ENCODE measurements at places on chromosomes 7 and 10. TPM values are rescaled to one million over a fixed set of nuclear protein-coding genes. Genes with fewer than 3 reads are reported as not detected.

The CHAT gene
- not detected for total RNA-seq

The SFRP5 gene
- total RNA-seq = not detected

The SMKR1 gene
- not detected for total RNA-seq

The BTBD16 gene
- 0.16 TPM for total RNA-seq

The ZC3HAV1 gene
- total RNA-seq = 21.8 TPM

The TRIM73 gene
- 0.92 TPM for total RNA-seq

Data from esophagus mucosa (tissue), 1 donor.